Midbrain (tissue), 1 donor: ENCODE measurements at places on chromosomes 1 and 21.
A peak's percentile ranks its signal among the peaks of the same experiment; 100 is the strongest.

GRCh38 chr21:33339918-33340317 is 15.1 kb downstream of the IFNAR1 start:
- no peak for DNase-seq

DNA sequence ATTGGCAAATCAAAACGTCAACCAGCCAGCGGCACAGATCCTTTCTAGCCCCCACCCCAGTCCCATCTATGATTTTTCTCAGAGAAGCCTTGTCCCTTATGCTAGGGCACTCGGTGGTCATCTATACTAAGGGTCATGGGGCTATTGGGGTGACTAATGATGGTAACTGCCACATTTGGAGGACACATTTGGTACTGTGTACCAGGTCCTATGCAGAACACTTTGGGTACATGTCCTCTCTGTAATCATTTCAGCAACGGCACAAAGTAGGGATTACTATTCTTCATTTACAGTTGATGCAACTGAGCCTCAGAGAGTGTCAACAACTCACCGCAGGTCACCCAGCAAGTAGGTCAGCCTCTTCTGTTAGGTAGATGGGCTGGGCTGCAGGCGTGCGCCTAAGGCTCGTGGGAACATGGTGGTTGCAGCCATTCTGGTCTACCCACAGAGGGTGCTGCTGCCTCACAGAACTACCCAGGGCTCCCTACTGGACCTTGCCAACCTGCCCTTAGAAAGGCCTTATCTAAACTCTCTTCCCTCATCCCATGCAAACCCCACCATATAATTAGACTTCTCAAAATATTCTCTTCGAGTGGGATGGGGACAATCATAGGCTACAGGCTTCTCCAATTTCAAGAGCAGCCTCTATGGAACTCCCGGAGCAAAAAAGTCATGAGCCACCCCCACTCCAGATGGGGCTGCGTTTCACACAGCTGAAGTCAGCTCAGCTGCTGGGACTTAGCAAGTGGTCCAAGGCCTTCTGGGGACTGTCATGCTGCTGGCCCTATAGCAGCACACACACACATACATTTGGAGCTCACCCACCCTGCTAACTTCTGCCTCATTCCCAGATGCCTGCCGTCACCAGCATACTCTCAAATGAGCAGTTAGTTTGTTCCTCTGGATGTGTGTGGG is 5.8 kb upstream of the SDHB start:
- peak; percentile 81 for DNase-seq

DNA sequence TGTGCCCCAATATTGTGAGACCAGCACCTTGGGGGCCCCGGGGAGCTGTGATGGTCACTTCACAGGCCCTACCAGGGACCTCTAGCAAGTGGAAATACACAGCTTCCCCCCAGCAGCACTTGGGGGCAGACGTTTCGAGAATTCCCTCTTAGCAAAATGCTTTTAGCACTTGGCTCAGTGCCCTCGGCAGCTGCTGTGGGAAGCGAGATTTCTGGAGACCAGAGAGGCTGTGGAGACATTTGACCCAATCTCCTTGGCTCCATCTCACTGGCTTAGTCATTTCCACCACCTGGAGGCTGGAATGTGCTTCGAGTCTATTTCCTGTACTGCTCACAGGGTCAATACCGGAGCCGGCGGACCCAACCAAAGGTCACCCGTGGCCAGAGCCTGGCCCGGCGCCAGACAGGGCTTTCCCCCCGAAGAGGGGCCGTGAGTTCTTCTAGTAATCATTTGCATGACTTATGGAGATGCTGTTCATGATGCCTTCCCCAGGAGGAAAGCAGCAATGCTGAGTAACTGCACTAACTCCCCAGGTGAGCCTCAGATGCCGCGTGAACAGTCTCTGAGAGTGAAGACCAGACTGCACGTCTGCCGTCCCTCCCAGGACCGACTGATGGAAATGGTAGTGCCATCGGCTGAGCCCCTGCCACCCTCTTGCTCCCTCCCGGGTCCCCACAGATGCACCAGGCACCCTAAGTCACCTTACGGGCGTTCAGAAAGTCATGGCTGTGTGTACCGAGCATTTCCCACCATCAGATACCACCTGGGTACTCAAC is 4.4 kb upstream of the C2CD2 start:
- DNase-seq, result peak; percentile 24

DNA sequence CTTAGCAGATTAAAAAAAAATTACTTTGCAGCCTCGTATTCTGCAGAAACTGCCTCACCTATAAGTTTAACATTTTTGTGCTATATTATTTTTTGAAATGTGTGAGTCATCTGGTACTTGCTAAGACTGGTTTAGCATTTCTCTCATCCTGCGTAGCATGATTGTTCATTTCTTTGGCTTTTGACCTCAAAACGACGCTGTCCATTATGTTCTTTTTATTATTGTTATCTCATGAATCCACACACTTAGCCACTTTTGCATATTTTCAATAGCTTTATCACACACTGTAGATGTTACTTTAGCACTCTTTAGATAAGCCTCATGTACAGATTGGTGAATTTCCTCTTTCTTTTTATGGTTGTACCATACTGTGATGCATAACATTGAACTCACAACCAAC is 1004.9 kb upstream of the NCAM2 start:
- DNase-seq, result no peak

DNA sequence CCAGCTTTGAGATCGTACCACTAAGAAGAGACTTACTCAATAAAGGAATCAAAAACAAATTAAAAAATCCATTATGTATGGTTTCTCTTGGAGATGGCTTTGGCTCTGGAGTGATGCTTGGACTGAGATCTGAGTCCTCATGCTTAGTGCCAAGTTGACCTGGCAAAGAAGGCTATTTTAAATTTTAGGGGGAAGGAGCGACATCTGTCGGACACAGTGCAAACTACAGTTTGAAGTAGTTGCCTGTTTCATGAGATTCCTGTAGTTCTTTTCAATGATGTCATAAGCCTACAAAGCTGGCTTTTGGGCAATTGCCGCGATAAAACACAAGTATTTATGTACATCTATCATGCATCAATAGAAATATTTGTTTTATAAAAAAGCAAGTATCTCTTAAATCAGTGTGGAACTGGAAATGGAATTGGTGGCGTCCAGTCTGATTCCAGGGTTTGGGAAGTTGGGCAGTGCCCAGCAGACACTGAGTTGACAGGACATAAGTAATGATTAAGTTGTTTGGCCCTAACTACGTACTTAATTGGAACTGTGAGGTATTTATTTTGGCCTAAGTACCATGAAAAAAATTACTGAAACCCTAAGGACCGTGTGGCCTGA is 50.0 kb downstream of the TBCE start:
- peak; percentile 80 for DNase-seq

DNA sequence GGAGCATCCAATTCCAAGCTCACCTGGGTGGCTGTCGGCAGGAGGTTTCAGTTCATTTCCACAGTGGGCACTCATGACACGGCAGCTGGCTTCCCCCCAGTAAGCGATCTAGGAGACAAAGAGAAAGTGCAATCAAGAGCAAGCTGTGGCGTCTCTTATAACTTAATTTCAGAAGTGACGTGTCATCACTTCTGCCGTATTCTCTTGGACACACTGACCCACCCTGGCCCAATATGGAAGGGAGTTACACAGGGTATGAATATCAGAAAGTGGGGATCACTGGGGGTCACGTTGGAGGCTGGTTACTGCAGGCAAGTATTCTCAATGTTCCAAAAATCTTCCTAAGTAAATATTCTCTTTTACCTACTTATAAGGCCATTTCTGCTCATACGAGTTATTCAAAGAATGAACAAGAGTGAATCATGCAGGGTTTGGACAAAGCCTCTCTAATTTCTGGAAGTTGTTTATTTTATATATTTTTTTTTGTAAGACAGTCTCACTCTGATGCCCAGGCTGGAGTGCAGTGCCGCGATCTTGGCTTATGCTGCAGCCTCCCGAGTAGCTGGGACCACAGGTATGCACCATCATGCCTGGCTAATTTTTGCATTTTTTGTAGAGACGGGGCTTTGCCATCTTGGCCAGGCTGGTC is 46.5 kb upstream of the GREM2 start:
- no peak for DNase-seq
